Tongue (tissue), 3 donors: ENCODE measurements at places on chromosomes 5 and 9. TPM values are rescaled to one million over a fixed set of nuclear protein-coding genes. Genes with fewer than 3 reads are reported as not detected.

The TDRD7 gene
- 10.4 TPM for total RNA-seq

GRCh38 chr9:128919402-128920089, 1.2 kb upstream of the PHYHD1 start:
- DNase-seq, result peak; percentile 44

DNA sequence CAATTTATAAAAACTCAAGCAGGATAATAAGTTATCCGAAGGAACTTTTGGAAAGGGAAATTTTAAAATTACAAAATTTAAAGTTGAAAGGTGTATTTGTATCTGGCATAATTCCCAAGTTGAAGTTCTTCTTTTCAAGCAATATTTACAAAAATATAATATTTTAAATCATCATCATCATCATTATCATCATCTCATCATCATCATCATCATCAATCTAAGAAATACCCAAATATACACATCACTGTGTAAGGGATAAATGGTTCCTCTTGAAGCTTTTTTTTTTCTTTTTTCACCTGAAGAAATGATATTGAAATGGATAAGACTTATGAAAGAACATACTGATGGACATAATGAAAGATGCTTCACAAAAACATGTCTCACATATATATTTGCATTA, 254.9 kb upstream of the ARRDC3 start:
- DNase-seq, result no peak

DNA sequence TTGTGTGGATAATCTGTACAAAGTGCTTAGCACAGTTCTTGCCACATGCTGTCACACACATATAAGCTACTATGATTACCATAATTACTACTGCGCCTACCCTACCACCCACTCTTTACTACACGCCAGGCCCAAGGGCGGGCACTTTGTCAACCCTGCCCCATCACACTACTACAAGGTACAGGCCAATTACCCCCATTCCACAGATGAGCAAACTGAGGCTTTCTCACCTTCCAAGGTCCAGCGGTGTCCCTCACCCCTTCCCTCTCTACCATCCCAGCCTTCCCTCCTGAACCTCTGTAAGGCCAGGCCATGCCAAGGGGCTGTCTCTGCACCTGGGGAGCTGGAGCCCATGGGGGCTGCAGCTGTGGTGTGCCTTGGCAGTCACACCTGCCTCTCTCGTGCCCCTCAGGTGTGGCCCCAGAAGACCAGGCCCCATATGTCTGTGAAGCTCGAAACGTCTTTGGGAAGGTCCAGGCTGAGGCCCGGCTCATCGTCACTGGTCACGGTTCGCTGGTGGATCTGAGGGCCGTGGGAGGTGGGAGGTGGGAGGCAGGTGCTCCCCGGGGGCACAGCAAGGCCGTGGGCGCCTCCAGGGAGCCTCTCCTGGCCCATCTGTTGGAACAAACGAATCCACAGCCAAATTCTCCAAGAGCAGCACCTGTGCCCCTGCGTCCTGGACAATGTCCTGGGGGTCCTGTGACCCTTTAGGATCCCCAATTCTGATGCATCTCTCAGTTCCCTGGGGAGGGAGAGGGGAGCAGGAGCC, 54.6 kb downstream of the HMCN2 start:
- DNase-seq, result no peak

DNA sequence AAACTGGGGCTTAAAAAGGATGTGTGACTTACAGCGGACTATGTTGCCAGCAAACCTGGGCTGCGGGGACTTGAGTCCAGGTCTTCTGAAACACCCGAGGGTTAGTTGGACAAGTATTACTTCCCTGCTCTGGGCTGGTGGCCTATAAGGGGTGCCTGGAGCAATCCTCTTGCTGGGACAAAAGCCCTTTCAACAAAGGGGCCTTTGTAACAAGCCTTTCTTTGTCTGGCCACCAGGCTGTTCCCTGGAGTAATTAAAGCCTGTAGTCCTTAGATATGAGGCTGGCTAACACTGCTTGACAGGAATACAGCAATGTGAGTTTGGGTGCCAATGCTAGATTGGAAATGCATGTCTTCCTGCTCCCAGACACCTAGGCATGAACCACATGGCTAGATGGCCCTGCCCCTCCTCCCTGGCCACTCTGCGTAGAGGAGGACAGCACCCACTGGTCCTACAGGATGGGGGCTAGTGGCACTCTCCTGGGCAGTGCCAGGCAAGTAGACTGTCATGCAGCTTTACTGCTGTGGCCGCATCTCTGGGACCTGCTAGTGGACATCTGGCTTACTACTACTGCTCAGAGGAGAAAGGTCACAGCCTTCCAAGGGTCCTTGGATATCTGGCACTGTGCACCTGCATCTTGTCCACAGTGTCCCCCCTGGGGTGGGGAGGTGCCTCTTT, 343.1 kb downstream of the ZSWIM6 start:
- DNase-seq, result no peak

- peak; percentile 14 for DNase-seq
These were observed 70.4 kb upstream of the CTSV start for GRCh38 chr9:97109194-97109811.

GRCh38 chr5:159965031-159965837, 43.7 kb upstream of the TTC1 start:
- peak; percentile 76 for DNase-seq
